ENCODE measurements at places on chromosomes 6 and 20.

GRCh38 chr20:41905199-41905598 is 287.0 kb upstream of the CHD6 start:
- no peak for DNase-seq

- peak; percentile 3 for DNase-seq
These were observed 1.0 kb downstream of the PXDC1 start for GRCh38 chr6:3750317-3751076.

GRCh38 chr20:39619271-39619785 is 657.2 kb downstream of the DHX35 start:
- DNase-seq, result no peak

GRCh38 chr6:154520280-154520679 is 9.8 kb upstream of the CNKSR3 start:
- no peak for DNase-seq

GRCh38 chr6:90187437-90188121 is 109.1 kb downstream of the BACH2 start:
- no peak for DNase-seq

DNA sequence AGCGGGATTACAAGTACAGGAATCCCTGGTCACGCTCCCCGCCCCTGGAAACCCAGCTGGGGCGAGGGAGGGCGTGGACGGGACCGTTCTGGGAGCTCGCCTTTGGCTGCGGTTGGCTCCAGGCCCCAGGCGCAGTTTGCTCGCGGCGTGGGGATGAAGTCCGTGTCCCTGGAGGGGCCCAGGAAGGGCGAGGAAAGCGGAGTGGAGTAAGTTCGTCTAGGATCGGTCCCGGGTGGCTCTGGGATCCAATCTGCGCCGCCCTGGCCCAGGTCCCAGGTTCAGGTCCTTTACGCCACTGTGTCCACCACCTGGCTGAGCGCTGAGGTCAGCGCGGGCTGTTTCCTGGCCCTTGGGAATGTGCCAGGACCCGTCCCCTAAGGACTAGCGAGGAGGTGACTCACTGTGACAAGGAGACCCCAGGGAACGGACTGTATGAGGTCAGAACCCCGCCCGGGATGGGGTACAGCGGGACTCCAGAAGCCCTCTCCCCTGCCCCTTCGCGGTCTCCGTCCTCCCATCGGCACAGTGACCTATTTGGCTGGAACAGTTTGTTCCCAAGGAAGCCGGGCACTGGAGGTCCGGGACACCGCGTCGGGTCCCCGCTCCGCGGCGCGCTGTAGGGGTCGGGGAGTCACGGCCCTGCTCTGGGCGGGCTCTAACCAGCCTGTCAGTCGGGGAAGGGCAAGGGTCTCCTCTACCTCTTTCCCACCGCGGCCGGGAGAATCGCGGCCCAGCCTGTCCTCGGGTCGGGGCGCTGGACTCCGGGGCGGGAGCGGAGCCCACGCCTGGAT is 724 bp downstream of the CDKN1A start:
- DNase-seq, result peak; percentile 24

DNA sequence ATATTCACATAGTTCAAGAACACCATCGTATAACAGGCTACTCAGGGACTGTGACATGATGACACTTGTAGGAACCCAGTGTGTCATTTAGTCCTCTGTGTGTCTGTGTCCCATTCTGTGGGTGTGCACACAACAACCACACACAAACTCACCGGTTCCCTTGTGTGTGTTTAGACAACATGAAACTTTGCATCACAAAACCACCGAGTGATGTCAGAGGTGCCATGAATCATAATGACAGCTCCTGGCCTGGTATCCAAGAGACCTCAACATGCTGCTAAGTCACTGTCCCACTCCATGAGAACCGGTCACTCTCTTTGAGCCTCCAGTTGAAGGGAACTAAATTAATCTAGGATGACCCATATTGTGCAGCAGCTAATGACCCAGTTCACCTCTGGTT is 421.3 kb downstream of the PREX1 start:
- DNase-seq, result no peak

- no peak for DNase-seq
These were observed 182.7 kb downstream of the TBX18 start for GRCh38 chr6:84581494-84582259.

DNA sequence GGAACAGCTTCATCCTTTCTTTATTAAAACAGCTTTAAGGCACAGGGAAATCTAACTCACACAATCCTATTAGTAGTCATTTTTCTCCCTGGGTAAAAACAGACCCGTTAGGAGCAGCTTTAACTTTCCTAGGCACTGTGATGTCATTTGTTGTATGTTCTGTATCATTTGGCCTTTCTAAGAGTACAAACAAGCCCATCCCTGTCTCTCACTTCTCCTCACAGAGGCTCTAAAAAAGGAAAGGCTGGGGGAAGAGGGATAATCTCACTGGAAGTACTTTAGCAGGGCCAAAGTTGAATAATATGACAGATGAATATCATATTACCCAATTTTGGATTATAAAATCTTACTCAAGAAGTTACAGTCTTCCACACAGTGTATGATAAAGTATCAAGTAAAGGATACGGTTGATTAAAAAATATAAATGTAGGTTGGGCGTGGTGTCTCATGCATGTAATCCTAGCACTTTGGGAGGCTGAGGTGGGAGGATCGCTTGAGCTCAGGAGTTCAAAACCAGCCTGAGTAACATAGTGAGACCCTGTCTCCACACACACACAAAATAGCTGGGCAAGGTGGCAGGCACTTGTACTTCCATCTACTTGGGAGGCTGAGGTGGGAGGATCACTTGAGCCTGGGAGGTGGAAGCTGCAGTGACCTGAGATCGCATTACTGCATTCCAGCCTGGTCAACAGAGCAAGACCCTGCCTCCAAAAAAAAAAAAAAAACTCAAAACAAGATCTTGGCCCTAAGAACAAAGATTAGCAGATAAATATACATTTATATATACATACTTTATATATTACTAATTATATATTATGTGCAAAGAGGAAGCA is 7.9 kb downstream of the NUDT3 start:
- DNase-seq, result no peak

DNA sequence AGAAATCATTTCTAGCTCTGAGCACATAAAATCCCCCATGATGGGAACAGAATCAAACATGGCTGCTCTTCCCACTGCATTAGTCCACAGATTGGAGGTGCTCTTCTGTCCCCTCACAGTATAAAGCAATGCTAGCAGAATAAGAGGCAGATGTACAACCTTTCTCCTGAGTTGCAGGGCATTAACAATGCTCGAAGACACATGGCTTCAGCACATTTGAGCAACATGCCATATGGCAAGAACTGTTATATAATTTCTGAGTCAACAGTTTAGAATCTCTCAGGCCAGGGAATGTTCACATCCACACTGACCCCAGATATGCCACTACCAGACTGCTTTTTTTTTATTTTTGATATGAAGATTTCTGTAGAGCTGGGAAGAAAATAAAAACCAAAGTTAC is 119.6 kb downstream of the KIF13A start:
- no peak for DNase-seq

- DNase-seq, result no peak
These were observed 634.2 kb upstream of the IMPG1 start for GRCh38 chr6:76706631-76707030.

DNA sequence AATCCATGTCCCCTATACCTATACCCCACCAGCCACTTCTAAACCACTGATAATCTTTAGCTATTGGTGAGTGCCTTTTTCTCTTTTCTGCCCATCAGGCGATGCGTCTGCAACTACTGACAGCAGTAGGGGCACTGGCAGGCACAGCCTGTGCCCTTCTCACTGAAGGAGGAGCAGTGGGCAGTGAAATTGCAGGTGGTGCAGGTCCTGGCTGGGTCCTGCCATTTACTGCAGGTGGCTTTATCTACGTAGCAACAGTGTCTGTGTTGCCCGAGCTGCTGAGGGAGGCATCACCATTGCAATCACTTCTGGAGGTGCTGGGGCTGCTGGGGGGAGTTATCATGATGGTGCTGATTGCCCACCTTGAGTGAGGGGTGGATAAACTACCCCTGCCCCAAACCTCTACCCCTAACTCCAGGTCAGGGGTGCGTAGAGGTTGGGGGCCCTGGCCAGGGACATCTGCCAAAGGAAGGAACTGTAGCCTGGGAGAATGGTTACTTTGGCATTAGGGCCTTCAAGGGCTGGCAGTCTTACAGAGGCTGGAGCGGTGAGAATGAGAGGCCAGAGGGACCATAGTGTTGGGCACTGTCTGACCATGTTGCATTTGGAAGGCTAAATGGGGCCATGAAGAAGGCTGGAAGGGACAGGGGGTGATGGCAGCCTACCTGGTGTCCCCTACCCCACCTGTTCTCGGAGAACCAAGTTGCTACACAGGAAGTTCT is 851 bp upstream of the HSD17B8 start:
- DNase-seq, result no peak

- no peak for DNase-seq
These were observed 63.3 kb upstream of the TAB2 start for GRCh38 chr6:149254253-149254652.

GRCh38 chr20:38128691-38129090 is 36.4 kb downstream of the TGM2 start:
- DNase-seq, result no peak

- no peak for DNase-seq
These were observed 183.3 kb downstream of the BACH2 start for GRCh38 chr6:90113389-90113788.

GRCh38 chr6:130895516-130895915 is 68.3 kb downstream of the SMLR1 start:
- no peak for DNase-seq

DNA sequence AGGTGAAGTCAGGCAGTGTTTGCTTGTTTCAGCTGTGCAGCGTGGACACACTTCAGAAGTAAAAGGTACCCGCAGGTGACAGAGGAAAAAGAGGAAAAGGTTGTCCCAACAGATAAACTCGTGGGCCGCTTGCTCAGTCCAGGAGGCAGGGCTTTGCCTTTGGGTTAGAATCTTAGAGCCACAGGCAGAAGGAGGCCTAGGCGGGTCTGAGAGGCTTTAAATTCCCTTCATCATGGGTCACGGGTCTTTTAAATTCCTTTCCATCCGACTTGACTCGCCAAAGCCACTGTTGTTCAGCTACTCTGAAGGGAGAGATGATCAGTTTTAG is 48.2 kb downstream of the AGPAT4 start:
- DNase-seq, result no peak

- no peak for DNase-seq
These were observed 26.8 kb downstream of the ZBTB9 start for GRCh38 chr6:33481192-33481591.

DNA sequence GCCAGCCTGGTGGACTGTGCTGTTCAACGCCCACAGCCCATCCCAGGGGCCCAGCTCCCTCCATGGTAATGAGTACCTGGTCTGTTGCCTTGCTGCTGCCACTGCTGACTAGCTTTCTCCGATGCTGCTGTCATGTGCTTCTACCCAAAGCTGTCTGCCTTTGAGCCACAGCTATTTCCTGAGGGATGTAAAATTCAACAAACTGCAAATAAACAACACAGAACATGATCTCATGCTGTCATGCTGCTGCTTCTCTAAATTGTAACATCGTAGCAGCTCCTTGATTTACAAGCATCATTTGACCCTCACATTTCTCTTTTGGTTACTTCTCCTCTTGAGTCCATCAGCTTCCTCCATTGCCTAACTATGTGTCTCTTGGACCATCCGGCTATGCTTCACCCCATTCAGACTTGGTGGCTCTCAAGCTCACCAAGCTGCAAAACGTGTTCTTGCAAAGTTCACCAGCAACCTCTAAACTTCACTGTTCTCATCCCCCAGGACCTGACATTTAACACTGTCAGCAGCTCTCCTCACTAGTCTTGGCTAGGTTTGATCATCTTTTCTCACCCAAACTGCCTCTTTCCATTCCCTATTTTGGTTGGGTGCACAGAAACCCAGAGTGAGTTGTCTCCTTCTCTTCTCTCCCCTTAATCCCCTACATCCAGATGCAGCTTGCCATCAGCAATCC is 54.6 kb downstream of the FYN start:
- no peak for DNase-seq

DNA sequence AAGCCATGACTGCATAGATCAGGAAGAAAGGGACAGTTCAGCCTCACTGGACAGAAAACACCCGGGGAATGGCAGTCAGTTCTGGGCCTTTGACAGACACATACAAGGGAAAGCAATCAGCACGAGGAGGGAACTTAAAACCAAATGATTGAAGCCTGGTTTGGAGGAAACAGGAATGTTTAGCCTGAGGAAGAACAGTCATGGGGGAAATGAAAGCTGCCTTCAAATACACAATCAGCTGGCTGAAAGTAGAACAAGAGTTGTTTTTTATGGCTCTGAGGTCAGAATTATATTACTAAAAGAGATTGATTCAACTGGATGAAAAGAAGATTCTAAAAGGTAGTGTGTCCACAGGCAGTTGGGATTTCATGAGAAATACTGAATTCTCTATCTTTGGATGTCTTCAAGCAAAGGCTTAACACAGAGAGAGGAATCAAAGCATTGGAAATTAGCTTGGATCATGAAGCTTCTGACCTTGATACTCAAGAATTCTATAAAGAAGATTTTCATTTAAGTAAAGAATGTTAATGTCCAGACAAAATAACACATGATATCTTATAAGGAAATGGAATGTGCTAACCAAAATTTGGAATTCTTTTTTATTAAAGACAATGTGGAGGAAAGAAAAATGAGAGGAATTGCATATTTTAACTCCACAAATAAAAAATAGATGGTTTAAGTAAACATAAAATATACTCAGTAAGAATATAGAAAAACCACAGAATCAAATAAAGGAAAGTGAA is 216.6 kb downstream of the IBTK start:
- no peak for DNase-seq

DNA sequence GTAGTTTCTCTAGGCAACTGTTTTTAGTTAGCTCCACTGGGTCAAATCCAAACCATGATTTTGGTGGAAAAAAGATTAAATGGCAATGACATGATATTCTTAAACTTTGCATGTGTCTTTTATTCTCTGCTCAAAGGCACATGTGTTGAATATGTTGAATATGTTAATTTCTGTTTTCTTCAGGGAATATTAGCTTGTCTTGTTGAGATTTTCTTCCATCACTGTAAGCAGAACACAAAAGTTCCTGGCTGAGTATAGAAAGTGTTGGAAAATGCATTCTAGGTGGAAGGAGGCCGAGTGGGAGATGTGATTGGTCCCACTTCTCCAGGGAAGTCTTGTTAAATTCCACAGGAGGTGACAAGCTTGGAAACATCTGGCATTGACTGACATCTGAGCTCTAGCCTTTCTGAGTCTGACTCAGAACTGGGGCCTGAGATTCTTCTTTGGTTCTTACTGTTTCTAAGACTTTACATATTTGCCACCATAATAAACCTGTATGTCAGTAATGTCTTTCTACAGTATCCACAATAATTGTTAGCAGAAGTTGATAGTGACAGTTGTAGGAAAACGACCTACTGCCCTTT is 81.1 kb downstream of the LAMA4 start:
- no peak for DNase-seq

DNA sequence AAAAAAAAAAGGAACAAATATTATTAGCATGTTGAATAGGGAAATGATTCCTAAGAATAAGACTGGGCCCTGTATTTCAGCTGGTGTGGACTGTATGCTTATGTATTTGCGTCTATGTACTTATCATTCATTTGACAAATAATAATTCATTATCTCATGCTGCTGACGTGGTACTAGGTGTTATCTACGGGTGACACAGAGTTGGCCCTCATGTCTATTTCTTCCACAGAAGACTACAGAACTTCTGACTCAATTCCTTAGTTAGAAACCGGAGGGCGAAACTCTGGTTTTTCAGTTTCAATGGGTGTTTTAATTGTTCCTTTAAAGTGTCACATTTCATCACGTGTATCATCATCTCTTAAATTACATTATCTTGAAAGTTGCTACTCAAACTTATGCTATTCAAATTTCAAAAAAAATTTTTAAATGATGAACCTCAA is 305.9 kb downstream of the CLIC5 start:
- DNase-seq, result no peak

- no peak for DNase-seq
These were observed 1.0 kb upstream of the TAGAP start for GRCh38 chr6:159045801-159046200.
